ENCODE measurements at places on chromosomes 11 and 22. TPM values are rescaled to one million over a fixed set of nuclear protein-coding genes. Genes with fewer than 3 reads are reported as not detected.

Gene GRK3
- total RNA-seq = 31.6 TPM

- no peak for DNase-seq
Observed at GRCh38 chr11:78196661-78197091, 8.0 kb downstream of the USP35 start.

GRCh38 chr11:20626279-20626678 lies 26.9 kb downstream of the SLC6A5 start:
- DNase-seq = no peak

DNA sequence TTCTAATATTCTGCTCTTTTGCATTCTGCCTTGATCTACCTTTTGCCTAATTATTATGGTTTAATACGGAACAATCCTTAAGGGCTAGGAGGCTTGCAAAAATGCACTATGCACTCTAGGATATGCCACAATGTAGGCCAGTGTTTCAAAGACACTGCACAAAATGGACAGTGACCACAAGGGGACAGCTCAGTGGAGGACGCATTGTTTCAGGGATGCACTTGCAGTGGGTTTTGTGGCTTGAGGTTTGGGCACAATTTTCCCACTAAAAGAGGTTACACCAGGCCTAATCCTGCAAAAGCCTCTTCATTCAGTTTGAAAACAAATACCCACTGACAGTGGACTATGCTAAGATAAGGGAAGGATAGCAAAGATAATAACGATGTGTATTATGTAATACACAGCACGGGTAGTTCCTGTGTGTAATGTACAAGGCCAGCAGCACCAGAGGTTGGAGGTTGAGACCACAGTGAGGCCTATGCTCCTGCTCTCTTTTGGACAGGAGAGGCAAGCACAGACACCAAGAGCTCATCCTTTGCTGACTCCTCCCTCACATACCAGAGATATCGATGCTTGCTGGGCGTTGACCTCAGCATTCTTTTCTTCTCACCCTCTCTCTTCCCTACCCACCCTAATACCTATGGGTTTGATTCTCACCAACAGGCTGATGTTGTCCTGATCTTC lies 12.7 kb downstream of the MAP6 start:
- DNase-seq = no peak

- no peak for DNase-seq
Observed at GRCh38 chr11:76270389-76270788, 64.1 kb upstream of the WNT11 start.

Gene AGBL2
- 4.3 TPM for total RNA-seq

DNA sequence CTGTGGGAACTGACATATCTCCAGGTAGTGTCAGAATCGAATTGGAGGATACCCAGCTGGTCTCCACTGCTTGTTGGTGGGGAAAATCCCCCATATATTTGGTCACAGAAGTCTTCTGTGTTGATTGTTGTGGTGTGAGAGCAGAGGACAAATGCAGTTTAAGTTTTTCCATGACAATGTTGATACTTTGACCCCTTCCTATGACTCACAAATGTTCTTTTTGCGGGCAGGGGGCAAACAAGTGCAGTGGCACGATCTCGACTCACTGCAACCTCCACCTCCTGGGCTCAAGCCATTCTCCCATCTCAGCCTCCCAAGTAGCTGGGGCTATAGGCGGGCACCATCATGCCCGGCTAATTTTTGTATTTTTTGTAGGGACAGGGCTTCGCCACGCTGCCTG lies 7.4 kb upstream of the PATL1 start:
- DNase-seq = no peak

Gene TP53AIP1
- total RNA-seq = not detected

Gene SHANK3
- total RNA-seq = 0.66 TPM
